ENCODE measurements at places on chromosomes 3 and 15.

DNA sequence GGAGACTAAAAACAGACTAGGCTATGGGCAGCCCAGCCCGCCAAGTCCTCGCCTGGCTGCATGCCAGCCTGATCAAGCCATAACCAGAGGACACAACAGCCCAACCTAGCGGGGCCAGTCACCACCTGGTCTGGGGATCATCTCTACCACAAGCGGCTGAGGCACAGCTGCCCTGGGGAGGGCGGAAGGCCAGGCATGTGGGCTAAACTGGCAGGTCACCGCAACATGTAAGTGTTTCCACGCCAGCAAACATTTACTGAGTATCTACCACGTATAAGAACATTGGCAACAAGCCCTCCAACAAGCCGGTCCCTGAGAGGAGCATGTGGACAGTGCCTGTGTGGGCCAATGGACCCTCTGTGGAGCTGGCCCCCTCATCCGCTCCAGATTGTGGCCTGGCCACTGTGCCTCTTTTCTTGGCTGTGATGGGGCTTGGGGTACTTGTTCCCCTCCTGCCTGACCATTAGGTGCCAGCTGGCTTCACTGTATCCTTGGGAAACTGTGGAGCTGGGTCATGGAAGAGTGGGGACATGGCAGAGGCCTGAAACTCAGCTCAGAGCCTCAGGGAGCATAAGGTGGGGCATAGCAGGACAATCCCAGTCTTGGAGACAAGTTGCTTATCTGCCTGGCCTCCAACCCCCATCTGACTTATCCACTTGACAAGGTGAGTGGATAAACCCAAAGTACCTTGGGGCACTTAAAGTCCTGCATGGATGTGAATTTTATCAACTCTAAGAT is 9.0 kb downstream of the UBXN7 start:
- no peak for DNase-seq

GRCh38 chr3:167936019-167936418 is 159.7 kb downstream of the GOLIM4 start:
- DNase-seq, result no peak

DNA sequence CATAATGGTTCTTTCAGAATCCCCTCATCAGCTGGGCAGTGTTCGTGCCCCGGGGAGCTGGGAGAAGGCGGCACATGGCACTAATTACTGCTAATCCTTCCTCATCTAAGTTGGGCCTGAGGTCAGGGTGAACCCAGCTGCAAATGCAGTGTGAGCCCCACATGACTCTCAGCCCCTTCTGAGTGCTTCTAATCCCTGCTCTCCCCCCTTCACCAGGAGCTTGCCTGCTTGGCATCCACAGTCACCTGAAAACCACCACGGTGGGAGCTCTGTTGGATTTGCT is 455 bp upstream of the TRPM1 start:
- no peak for DNase-seq

DNA sequence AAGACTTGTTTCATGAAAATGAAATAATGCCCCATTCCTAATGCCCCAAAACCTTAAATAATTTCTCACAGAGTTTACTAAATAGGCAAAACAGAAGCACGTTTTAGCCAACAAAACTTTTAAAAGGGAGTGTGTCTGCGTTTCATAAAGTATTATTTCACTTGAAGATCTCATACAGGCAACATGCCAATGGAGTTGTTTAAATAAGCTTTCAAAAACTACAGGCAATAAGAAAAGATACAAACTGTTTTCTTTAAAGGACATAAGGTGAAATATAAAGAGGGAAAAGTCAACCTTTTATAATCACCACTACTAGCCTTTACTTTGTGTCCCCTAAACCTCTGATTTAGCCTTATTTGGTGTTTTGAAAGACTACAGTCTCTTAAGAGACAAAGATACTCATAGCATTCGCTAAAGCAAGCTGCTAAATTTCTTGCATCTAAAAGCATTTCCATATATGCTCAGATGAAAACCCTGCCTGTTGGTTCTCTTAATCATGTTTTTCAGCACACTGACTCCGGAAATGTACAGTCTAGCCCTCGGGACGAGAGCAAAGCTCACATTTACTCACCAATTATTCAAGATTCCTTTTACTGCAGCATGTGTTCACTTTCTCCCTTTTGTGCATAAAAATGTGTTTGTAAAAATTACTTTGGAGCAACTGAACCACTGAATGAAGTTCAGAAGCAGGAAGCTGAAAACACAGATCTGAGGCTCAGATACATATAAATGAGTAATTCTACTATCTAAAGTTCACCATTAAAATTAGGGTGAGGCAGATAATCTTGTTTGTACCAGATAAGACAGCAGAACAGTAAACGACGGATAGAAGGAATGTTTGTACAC is 119.0 kb downstream of the GOLIM4 start:
- no peak for DNase-seq

DNA sequence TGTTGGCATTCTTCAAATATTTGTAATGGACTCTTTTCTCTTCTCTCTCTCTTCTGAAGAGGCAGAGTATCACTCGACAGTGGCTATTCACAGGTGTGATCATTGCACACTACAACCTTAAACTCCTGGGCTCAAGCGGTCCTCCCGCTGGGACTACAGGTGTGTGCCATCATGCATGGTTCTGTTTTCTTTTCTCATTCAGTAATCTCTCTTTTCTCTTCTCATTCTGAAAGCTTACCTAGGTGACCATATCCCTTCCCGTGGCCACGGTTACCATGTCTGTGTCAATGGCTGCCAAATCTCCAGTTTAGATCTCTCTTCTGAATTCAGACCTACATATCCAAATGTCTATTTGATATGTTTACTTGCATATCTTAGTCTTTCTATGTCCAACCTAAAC is 96.3 kb downstream of the SOX2 start:
- DNase-seq, result no peak

DNA sequence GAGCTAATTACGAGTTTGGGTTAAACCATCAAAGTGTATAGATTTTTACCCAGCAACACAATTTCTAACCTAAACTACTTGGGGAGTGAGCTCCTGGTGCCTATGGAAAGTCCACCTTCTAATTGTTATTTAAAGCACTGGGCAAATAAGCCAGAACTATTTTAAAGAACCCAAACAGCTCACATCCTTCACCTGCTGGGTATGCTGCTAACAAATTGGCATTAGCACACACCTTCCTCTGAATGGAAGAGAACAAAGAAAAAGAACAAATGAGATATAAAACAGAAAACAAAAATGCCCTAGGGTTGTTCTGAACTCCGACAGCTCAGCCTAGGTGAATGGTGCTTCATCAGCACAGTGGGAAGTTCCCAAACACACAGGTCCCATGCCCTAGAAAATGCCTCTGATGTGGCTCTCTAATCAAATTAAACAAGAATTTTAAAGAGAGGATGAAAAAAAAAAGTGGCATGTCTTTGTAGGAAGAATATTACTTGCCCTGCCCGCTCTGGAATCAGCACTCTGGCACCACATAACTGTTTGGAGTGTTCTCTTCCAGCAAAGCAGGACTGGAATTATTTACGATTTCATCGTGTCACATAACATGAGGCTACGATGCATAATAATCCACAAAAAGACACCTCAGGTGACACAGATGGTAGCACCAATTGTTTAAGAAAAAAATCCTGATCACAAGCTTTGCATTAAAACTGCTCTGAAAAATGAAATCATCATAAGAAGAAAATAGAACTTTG is 334.4 kb downstream of the GBE1 start:
- no peak for DNase-seq

- DNase-seq, result no peak
These were observed 909.7 kb downstream of the PLOD2 start for GRCh38 chr3:145251311-145251710.

GRCh38 chr3:79383402-79384012 is 384.3 kb downstream of the ROBO1 start:
- DNase-seq, result no peak

- no peak for DNase-seq
These were observed 37.7 kb upstream of the TMEM45A start for GRCh38 chr3:100454677-100455076.

DNA sequence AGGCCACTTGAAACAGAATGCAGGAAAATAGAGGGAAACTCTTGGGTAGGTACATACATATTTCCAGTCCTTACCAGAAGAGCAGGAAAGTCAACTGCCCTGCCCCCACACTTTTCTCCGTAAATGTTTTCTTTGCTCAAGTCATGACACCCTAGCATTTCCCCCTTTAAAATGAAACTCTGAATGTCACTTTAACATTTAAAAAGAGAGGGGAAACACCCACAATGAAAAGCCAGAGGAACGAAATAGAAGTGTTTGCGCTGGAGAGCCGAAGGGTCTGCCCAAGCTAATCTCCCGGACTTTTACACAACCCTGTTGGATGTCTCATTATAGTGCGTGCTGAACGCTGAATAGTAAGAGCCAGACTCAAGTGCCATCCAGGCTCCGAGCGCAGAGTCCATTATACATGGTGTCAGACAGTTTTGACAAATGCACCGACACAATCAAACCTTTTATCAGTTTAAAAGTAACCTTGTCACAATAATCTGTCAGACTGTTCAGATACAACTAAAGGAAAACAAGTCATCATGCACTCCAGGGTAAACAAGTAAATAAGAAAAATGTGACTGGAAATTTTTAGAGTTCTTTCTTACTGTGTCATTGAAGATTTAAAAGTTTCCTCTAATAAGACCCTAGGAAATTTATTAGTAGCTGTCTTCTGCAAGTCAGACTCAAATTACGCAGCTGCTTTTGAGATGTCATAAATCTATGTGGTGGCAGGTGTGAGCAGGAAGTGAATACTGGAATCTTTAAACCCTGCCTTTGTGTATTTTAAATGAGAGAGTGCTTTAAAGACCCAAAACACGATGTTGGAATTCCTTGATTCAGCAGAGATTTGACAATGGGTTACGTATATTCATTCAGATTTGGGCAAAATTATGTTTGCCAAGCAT is 159.8 kb downstream of the RBMS3 start:
- DNase-seq, result no peak

GRCh38 chr3:194745422-194746184 is 59.9 kb downstream of the FAM43A start:
- no peak for DNase-seq

GRCh38 chr3:186668426-186668825 is 2.6 kb downstream of the HRG start:
- DNase-seq, result no peak

DNA sequence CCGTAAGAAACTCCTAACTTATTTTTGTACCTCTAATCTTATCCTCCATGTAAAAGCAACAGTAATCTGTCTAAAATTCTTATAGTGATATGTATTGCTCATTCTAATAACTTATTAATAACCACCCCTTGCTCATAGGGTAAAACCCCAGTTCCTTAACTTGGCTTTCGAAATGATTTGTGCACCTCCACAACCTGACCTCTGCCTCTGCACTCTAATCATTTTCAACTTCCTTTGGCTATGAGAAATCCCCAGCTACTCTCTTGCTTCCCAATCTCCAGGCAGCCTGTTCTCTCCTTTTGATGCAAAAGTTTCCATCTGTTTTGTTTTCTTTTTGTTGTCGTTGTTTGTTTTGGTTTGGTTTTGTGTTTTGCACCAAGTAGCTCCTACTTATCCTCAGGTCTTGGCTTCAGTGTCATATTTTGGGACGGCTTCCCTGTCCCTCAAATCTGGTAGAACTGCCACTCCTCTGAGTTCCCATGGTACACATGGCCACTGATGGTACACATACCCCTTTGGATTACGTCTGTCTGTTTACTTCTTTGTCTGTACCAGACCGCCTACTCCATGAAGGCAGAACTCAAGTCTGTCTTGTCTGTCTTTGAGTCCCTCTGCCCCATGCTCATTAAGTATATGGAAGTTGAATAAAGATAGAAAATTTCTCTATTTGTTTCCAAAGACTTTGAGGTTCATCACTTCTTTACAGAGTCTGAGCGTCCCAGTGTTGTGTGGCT is 105.6 kb upstream of the TGFBR2 start:
- no peak for DNase-seq

- no peak for DNase-seq
These were observed 40.3 kb downstream of the CTNNB1 start for GRCh38 chr3:41239587-41239986.

DNA sequence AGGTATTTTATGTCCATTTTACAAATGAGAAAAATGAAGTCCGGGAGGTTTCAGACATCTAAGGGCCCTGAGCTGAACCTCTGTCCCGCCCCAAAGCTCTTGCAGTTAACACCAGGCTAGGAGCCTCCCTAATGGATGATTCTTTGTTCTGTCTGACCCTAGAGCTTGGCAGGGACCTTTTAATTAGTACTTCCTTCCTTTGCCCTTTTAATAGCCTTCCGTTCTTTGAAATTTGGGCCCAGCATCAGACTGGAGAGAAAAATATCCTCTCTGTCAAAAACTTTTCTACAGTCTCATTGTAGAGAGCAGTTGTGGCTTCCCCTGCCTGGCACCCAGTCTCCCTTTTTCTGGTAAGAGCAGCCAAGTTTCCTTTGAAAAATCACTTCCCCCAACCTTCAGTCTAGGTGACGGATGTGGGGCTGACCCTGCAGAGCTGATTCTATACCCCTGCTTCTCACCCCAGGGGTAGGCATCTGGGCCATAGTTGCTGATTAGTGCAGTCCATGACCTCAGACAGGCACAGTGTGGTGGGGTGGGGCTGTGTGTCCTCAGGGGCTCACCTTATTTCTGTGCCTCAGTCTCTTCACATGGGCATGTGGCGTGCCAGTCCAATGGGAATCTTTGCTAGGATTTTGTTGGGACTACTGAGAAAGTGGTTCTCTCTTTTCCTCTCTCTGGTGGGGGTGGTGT is 220.4 kb downstream of the ADAMTS9 start:
- DNase-seq, result no peak

- DNase-seq, result no peak
These were observed 35.8 kb downstream of the ABHD5 start for GRCh38 chr3:43726521-43726920.

DNA sequence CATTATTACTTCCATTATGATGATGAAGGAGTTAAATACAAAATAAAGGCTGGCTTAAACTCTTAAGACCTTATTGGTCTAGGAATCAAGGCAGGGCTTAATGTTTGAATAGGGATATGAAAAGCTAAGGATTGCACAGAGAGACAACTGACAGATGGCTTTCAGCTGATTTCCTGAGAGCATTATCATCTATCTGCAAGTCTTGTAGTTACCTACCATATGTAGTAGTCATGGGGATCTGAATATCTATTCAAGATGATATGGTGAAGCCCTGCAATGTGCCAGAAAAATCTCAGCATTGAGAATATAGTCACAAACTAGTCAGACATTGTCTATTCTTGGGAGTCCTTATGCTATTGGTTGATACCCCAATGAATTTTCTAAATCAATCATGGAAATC is 47.5 kb upstream of the CHMP2B start:
- no peak for DNase-seq

GRCh38 chr3:128814060-128814459 is 65.4 kb upstream of the ACAD9 start:
- no peak for DNase-seq

- no peak for DNase-seq
These were observed 406.0 kb downstream of the ZBTB20 start for GRCh38 chr3:114741066-114741465.

Data from activated T-cell treated with anti-CD3 and anti-CD28 coated beads, Interleukin-2, amount 50 U/mL, for 1 hour (primary cell).